ENCODE measurements at places on chromosomes 4 and X.
A peak's percentile ranks its signal among the peaks of the same experiment; 100 is the strongest.

DNA sequence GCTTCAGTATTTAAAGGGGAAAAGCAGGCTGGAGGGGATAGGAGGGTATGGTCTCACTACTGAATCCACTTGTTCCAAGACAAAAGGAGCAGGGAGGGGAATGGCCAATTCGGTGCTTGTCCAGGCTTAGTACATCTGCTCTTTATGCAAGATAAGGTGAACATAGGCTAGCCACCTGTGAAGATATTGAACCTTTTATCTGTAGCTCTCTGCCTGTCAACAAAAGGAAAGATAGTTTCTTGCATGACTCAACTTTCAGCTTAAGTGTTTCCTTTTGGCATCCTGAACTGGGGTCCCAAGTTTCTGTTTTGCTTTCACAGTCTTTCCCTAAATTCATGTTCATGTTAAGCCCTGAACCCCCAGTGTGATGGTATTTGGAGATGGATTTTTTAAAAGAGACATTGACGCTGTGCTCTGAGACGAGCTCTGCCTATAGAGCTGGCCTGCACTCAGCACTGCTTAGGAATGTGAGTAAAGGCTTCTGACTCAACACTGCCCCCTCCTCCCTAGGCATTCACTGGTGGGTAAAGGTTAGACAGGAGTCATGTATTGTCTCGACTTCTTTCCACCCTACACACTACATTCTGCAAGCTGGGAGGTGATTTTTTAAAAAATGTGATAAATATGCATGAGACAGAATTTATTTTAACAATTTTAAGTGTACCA is 28.2 kb downstream of the FAM149A start:
- DNase-seq = no peak

DNA sequence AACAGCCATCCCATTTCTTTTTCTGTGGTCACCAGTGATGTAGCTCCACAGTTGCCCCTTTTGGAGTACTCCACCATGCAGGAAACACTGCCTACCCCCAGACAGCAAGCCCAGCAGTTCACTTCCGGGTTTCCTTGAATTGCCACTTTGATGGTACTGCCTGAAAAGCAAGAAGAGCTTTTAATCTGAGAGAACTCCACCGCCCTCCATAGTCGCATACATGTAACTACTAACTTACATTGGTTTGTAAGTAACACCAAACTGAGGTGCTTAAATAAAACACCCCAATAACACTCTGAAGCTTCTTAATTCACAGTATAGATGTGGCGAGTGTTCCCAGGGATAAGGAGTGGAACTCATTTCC is 53.6 kb upstream of the HPSE start:
- DNase-seq = peak; percentile 19

DNA sequence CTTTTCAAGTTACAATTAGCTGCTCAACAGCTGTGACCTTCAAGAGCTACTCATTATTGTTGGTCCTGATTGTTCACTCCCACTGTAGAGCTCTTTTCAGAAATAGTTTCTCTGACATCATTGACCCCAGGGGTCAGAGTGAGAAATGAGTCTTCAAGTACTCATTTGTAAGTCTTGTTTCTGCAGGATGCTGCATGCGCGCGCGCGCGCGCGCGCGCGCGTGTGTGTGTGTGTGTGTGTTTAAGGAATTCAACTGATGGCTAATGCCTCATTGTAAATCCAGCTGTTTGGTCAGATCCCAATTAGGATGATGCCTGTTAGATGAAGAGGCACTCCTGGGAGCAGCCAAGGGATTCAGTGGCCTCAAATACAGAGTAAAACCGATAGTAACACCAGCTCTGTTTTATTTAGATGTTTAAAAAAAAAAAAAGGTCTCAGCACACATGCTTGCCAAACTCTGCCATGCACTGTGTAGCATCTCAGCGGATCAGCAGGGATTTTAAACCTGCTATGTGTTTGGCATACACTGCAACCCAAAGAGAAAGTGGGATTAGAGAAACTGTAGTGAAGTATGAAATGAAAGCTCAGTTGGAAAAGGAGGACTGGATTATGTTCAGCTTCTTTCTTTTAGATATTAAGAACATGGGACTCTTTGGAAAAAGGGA is 332.3 kb downstream of the ADGRL3 start:
- no peak for DNase-seq

- DNase-seq = no peak
These were observed 208.5 kb upstream of the CASK start for GRCh38 chrX:42131856-42132255.

DNA sequence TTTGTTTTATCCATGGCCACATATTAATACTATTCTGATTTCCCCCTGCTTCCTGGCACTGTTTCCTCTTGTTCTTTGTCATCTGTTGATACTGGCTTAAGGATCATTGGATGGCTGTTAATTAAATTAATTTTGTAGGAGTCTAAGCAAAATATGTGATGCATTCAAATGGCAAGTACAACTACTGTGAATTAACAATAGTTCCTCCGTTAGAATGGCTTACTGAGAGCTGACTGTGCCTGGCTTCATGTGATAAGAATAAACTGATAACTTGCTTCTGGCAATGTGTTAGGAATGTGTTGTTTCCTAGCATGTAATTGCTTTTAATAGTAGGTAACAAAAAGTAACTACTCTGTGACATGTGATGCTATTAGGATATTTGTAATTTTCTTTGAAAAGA is 98.5 kb downstream of the RPA4 start:
- no peak for DNase-seq

- DNase-seq = no peak
These were observed 867.3 kb downstream of the PCDH18 start for GRCh38 chr4:136664988-136665387.

GRCh38 chrX:13048280-13048679 is 3.9 kb upstream of the FAM9C start:
- no peak for DNase-seq

DNA sequence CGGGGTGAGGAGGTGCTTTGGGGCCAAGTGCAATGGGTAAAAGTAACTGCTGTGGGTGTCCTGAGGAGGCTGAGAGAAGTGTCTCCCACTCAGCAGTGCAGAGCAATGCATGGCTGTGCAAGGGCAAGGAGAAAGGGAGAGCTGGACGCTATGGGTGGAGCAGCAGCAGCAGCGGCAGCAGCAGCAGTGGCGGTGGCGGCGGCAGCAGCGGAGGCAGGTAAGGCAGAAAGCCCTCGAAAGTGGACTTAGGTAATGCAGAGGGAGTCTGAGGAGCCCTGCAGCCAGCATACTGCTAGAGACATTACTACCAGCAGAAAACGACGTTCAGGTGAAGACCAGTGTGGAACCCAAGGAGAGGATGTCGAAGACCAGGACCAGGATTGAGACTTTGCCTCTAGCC is 82.1 kb downstream of the NYX start:
- no peak for DNase-seq
